ENCODE measurements at places on chromosomes 12 and 14.

GRCh38 chr14:81312289-81312876 lies 87.7 kb downstream of the STON2 start:
- no peak for DNase-seq

DNA sequence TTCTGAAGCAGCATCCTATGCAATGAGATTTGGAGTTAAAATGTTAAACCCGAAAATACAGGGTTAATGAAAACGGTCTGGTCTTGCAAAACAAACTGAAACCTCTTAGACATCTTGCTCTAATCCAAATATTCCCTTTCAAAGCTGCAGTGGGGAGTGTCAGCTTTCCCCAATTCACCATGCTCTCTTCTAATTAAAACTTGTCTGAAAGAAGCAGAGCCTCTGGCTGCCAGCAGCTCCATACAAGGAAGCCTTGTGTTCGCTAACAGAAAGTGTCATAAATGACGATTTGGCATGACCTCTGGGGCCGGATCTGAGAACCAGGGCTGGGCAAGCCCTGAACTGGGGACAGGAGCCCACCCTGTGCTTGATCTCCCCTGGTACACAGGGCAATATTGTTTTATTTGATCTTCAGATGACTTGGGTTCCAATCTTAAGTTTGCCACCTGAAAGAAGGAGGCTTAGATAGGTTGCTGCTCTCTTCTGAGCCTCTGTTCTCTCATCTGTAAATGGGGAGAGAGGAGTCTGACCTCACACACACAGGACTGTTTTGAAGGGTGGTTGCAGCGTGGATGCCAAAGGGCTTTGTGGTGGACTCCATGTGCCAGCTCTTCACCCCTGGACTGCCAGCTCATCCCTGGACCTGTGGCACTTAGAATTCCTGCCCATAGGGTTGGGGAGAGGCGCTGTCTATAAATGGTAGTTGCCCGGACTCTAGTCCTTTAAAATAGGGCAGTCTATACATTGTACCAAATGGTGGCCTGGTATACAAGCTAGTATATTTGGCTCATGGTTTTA lies 7.8 kb downstream of the KMT5A start:
- DNase-seq: no peak

- DNase-seq: no peak
Observed at GRCh38 chr12:123888989-123889388, 83.6 kb downstream of the CCDC92 start.

DNA sequence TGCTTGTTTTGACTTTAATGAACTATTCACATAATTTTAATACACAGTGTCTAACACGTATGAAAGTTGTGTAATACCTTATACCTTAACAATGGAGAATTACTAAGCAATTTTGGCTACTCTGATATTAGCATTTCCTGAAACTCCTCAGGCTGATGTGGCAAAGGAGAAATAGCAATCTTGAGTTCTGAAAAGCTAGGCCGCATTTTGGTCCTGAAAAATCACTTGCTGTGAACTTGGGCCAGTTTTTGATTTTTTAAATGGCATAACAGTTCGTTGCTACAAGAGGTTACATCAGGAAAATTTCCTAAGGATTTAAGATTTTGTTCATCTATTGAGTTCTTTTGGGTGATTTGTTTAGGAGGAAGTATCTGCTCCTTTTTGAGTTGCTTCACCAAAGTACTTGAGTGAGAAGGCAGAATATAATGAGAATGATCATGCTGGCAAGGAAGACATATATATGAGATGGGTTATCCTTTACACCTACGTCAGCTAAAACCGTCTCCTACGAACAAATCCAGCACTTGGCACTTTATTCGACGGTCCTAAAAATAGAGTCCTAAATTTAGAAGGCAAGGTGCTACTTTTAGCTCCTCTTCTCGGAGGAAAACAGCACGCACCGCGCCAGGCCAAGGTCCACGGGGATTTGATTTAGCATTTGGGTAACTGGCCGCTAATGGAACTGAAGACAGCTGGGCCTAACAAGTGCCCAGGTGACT lies 32.2 kb downstream of the MIA2 start:
- no peak for DNase-seq

DNA sequence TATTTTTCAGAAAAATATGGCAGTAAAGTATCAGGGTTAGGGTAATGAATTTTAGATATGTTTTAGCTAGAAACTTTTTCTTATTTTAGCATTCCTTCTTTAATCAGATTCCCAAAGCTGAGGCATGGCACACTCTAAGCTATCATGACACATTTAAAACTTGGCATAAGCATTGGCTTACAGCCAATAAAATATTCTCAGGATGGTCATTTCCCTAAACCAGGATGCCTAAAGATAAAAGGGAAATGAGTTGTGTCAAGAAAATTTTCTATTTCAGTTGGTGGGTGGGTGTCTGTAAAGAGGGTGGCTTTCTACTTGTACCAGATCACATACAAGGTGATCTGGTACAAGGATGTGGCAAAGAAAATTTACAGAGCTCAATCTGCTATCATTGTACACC lies 47.8 kb downstream of the PEBP1 start:
- no peak for DNase-seq

DNA sequence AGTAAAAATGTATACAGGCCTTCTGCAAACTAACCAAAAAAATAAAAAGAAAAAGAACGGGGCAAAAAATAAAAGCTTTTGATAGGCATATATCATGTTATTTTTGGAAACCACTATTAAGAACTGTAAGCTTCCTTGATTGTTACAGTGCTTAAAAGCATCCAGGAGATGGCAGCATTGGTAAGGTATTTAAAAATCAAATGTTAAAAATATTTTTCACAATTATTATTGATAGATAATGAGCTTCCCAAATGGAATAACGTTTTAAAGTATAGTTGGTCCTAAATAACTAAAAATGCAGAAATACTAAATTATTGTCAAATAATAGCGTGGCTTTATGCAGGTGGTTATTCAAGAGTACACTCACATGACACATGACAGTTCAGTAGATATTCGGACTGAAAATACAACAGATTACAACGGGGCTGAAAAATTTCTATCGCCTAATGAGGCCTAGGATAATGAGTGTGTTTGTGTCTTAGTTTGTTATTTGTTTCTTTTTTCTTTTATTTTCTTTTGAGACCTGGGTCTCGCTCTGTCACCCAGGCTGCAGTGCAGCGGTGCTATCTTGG lies 127.2 kb upstream of the ATF7IP start:
- no peak for DNase-seq

GRCh38 chr12:59097876-59098275 lies 177.6 kb upstream of the LRIG3 start:
- no peak for DNase-seq

- no peak for DNase-seq
Observed at GRCh38 chr12:108641446-108642268, 8.0 kb upstream of the SELPLG start.

DNA sequence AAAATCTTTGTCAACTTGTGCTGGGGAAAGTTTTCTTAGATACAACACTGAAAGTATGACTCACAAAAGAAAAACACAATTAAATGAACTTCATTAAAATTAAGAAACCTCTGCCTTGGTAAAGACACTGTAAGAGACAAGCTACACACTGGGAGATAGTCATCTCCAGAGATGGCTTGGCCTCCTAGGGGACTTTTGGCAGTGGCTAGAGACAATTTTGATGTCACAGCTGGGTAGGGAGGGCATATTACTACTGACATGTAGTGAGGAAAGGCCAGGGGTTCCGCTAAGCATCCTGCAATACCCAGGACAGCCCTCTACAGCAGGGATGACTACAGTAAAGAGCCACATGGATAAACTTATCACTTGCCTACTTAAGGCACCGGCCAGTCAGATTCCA lies 8.7 kb upstream of the RNASE4 start:
- DNase-seq: no peak

- DNase-seq: no peak
Observed at GRCh38 chr12:129404556-129404955, 499.3 kb downstream of the TMEM132D start.

DNA sequence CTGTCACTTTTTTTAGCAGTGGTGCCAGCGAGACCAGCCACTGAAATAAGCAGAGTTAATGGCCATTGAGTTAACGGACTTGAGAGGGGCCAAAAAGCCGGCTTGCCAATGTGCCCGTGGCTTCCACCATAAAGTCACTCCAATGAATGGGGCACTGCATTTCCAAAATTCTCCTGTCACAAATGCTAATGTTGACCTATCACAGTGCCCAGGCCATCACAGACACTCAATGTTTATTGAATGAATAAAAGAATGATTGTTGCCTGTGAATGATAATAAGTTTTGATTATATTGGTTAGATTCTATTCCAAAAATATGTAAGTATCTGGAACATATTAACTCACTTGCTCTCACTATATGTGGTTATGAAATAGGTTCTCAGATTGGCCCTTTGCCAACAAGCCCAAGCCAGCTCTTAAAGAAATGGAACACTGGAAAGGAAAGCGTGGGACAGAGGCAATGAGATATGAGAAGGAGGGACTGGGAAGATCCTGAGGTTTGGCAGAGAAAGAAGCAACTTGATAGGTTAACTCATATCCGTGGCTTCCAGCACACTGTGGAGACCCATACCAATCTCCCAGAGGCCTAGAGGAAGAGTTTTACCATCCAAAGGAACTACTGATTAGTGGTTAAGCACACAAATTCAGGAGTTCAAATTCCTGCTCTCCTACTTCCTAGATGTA lies 108.7 kb downstream of the BTG1 start:
- DNase-seq: no peak

GRCh38 chr14:58747181-58747580 lies 109.4 kb downstream of the DACT1 start:
- DNase-seq: no peak

GRCh38 chr14:95023886-95024285 lies 133.4 kb downstream of the DICER1 start:
- no peak for DNase-seq

DNA sequence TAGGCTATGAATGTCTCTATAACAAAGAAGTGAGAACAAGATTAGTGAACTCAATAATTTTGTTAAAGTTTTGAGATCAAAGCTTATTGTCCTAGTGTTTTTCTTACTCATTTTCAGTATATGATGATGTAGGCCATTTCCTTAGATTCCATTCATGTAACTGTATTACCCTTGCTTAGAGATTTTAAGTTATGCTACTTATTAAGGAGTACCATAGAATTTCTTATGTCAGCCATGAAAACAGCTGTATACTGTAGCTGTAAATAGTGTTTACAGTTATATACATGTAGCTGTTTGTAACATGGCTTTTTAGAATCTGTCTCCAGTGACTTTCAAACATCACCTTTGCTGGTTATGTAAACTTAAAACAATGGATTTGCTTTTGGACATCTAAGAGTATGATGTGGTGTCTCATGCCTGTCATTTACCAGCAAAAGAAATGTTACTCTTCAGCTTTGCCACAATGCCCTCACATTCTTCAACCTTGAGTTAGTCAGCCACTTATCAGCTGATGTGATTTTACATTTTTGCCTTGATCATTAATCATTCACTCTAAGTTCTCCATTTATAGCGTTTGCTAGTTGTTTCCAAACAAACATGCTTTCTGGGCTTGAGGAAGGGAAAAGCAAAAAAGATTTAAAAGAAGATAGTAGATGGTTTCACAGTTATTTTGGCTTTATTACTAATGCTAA lies 55.5 kb downstream of the SLC16A7 start:
- DNase-seq: no peak

DNA sequence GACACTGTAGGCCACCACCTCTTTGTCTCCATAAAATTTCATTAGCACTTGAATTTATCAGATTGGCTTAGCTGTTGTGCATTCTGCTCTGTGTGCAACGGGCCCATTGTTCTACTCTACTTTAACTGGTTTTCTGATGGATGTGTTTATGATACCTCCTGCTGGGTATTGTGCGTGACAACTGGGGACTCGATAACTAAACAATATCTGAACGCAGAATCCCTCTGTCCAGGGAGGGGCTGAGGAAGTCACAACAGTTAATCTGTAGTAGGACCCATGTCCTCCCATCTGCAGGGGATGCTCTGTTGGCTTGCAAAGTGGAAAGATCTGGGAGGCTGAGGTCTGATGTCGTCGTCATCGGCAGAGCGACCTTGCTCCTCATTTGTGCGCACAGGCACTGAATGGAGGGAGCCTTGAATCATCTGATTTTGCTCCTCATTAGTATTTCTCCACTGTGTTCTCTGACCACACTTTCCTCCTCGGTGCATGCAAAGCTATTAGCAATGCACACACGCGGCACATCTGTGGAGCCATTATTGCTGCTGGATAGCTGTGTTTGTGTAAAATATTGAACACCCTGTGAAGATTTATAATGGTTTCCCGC lies 422.5 kb downstream of the NRXN3 start:
- DNase-seq: no peak

DNA sequence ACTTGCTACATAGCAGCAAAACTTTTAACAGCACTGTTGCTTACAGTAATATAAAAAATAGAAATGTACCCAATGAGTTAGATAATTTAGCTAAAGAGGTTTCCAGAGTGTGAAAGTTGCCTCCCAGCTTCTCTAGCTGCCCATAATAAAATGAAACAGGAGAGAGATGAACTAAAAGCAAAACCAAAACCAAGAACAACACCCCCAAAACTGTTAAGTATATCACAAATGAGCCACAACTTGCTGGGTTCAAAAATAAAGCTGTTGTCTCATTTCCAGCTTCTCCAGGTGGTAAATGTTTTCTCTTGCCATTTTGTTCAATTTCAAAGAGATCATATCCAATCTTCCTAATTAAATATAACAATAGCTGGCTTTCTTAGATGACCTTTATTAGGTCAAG lies 614.0 kb downstream of the ETNK1 start:
- DNase-seq: no peak

GRCh38 chr12:24134092-24134491 lies 184.6 kb upstream of the SOX5 start:
- DNase-seq: no peak

DNA sequence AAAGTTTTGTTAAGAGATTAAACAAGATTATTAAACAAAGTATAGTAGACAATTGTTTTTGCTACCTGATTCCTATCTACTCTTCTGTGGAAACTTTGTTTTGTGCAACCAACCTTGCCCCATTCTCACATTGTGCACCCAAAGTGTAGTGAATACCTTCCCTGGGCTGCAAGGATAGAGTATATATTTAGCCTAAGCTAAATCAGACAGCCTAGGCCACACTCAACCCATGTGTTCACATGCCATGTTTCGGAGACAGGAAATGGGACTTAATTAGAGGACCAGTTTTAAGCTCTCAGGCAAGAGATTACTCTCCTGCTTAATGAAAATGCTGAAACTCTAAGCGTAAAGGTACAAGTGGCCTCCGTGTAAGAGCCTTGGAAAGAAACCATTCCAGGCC lies 734.9 kb upstream of the USP15 start:
- no peak for DNase-seq

GRCh38 chr12:26092346-26093105 lies 32.3 kb downstream of the BHLHE41 start:
- no peak for DNase-seq

Measured in stimulated activated CD4-positive, alpha-beta T cell treated with anti-CD3 and anti-CD28 coated beads, TNF-alpha, amount 100 ng/mL, for 1 hour (primary cell).